ENCODE measurements at places on chromosomes 4 and X.

- peak; percentile 17 for DNase-seq
These were observed 54.0 kb downstream of the SLC9A7 start for GRCh38 chrX:46704767-46705386.

DNA sequence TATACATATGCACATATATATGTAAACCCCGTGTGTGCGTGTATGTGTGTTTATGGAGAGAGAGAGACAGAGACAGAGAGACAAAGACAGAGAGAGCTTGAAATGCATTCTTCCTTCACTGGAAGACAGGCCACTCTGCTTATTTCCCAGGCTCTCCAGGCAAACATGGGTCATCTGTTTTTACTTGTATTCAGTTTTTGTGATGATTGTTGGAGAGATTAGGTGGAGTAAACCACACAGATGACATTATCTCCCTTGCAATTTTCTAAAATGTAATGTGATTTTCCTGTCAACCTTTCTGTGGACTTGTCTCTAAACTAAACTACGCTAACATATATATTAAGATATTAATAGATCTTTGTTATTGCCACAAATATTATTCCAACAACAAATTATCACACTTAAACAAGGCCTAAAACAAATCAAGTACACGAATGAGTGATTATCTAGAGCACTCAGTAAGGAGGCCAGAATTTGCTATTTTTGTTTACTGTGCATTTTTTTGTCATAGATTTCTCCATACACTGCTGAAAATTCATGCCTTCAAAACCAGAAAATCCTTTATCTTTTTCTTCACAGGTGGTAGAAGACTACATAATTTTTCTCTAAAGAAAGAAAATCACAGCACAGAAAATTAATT, 251.8 kb upstream of the SLIT2 start:
- no peak for DNase-seq

- no peak for DNase-seq
These were observed 637 bp downstream of the MAMLD1 start for GRCh38 chrX:150363561-150364346.

- DNase-seq: no peak
These were observed 487.6 kb upstream of the BOD1L1 start for GRCh38 chr4:14115106-14115505.

- no peak for DNase-seq
These were observed 49.4 kb downstream of the UBA6 start for GRCh38 chr4:67651536-67651935.

- DNase-seq: no peak
These were observed 12.8 kb upstream of the ELOVL6 start for GRCh38 chr4:110211007-110211769.

- no peak for DNase-seq
These were observed 79.2 kb upstream of the CLCN4 start for GRCh38 chrX:10077425-10078188.

DNA sequence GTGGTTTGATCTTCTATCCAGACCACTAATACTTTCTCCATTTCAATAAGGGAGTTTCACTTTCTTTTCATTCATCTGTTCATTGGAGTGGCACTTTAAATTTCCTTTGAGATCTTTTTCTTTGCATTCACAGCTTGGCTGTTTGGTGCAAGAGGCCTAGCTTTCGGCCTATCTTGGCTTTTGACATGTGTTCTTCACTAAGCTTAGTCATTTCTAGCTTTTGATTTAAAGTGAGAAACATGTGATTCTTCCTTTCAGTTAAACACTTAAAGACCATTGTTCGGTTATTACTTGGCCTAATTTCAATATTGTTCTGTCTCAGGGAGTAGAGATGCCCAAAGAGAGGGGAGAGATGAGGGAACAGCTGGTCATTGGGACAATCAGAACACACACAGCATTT, 24.3 kb downstream of the CXCL13 start:
- no peak for DNase-seq

- no peak for DNase-seq
These were observed 1047.6 kb upstream of the PCDH10 start for GRCh38 chr4:132101526-132101925.

DNA sequence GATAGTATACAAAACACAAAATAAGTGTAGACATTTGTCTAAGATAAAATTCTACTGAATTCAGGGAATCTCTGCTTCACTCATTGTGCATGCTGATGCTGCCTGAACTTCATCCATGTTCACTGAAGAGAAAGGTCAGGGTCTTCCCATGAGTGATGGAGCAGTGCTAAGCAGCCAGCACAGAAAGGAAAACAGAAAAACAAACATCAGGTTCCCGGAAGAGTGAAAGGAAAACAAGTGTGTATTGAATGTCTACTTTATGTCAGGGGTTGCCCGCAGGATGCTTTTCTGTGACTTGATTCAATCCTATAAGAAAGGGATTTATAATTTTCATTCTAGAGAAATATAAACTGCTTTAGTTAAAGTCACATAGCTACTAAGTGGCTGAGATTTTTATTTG, 522.4 kb downstream of the RAB28 start:
- no peak for DNase-seq

DNA sequence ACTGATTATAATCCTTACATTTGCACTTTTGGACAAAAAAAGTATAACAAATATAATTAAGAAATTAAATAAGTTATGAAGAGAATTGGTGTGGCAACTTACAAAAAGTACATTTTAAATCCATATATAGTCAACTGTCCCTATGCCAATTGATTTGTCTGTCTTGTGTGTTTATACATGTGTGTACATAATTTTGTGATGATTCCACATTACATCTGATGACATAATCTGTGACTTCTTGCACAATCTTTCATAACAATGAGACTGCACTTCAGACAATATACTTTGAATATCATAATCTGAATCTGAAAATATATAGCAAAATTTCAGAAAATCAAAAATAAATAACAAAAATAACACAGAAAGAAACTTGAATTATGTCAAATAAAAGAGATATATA, 953.4 kb downstream of the FAT4 start:
- DNase-seq: no peak

DNA sequence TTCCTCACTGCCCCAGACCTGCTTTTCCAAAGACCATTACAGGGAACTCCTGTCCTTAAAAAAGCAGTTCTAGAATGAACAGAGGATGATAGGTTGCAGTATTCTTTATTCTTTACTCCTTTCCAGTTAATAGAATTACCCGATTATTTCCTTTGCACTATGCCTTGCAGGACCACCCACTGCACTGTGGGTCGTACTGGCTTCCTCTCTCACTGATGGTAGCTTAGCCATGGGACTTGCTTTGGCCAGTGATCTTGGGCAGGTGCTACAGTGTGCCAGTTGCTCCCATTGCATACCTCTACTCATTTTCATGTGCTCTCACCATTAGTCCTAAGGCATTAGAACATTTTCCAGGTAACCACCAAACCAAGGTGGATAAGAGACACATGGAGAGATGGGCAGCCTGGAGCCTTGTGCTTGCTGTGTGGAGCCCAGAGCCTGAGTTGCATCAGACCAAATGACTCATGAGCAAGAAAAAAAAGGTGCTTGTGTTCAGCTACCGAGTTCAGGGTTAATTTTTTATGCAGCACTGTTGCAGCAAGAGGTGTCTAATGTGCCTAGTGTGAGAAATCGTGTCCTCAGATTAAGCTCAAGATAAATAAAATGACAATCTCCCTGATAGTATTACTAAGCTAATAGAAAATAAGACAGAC, 7.6 kb upstream of the UNC5C start:
- no peak for DNase-seq

DNA sequence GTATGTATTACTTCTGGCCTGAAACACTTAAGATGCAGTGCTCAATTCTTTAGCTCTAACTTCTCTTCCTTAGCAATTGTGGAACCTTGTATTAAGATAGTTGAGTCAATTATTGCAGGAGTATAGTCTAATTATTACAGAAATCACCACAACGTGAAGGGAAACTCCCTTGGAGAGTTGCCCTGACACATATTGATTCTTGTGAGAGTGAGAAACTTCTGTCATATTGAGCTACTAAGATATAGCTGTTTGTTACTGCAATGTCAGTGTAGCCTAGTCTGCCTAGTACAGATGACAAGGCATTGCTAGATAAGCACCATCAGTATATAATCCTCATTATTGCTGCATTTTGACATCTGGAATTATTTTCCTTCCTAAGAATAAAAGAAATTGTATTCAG, 82.7 kb upstream of the TEX13C start:
- DNase-seq: no peak

GRCh38 chr4:8666581-8666980, 74.0 kb downstream of the CPZ start:
- DNase-seq: no peak

GRCh38 chrX:101419489-101419888, 11.5 kb downstream of the HNRNPH2 start:
- no peak for DNase-seq

DNA sequence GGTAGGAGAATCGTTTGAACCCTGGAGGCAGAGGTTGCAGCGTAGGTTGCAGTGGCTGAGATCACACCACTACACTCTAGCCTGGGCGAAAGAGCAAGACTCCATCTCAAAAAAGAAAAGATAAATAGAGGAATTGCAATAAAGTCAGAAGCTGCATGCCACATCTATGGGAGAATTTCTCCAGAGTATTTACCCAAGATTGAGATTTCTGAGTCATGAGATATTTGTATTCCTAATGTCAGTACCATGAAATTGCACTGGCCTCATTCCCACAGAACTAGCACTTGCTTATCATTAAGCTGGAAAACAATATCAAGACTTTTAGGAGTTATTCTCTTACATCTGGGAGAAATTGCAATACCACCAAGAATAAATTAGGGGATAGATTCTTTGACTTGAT, 37.4 kb downstream of the ASIC5 start:
- DNase-seq: no peak

DNA sequence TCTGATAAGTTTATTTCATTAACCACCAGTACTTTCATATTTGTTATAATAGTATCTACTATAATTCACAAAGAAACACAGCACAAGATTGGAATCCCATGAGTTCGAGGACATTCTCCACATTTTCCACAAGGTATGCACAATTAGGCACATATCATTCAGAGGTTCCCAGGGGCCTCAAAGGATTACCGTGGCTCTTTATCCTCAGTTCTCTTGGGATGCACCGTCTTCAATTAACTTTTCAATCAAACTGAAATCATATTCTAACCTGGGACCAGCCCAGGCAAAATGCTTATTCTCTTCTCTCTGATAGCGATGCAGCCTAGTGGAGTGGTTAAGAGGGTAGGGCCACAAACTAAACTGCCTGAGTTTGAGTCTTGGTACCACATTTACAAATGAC, 242.6 kb upstream of the RASGEF1B start:
- DNase-seq: no peak

- no peak for DNase-seq
These were observed 87.9 kb downstream of the BCOR start for GRCh38 chrX:40009890-40010289.

- no peak for DNase-seq
These were observed 674.3 kb upstream of the MAGEB2 start for GRCh38 chrX:29541038-29541437.

GRCh38 chr4:77776182-77777134, 42.7 kb downstream of the CNOT6L start:
- DNase-seq: no peak

- DNase-seq: no peak
These were observed 212.9 kb downstream of the NSUN7 start for GRCh38 chr4:40962551-40963180.

- no peak for DNase-seq
These were observed 49.3 kb upstream of the EOLA2 start for GRCh38 chrX:149987613-149988012.

DNA sequence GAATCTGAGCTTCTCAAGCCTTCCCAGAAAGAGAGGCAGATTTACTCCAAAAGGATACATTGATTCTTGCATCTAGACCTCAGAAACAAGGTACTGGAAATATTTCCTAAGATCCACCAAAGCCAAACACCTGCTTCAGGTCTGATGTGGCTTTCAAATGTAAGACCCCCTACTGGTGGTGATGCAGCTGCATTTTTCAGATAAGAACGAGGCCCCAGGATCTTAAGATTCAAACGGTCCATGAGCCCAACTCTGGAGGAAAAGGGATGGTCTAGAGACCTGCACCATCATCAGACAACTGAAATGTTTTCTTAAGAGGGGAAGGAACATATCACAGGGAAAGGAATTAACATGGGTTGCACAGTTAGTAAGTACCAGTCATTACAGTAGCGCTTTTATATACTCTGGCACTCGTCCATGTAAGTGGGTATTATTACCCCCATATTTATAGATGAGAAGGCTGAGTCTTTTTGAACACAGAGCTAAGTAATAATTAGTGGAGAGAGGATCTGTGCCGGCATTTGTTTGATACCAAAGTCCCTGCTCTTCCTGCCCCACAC, 73.7 kb downstream of the LEF1 start:
- no peak for DNase-seq
